ENCODE measurements at places on chromosomes 2 and 18.

DNA sequence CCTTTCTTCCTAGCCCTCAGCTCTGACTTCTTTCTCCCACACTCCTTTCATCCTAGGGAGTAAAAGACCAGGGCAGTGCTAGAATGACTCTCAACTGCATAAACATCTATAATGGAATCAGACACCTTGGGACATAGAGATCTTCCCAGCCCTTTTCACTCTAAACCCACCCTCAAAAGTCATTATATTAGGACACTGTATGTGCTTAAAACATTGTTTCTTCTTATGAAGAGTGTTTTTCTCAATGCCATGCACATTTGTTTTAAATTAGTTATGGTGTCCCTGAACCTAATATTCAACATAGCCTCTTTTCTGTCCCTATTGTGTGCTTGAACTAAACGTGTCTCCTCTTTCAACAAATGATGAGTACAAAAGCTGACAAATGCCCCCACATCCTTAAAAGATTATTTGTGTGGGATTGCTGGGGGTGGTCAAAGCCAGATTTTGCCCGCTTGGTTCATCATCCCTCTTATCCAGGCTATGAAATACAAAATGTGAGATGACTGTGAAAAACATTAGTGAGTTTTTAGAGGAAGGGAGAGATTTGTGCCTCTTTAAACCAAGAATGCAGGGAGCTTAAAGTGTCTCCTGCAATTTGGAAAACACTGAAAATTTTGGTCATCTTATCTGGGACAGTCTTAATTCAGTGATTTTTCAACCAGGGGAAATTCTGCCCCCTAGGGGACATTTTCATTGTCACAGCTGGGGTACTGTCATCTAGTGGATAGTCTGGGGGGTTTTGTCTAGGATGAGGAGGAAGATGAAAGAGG lies 29.0 kb downstream of the SERPINB5 start:
- DNase-seq, result no peak
- no peaks in the 10 kb centered on the region for H3K27me3 ChIP-seq
- H3K4me1 ChIP-seq, result no peaks in the 10 kb centered on the region
- no peak overlapping the region for H3K27ac ChIP-seq
- H3K36me3 ChIP-seq, result no peaks in the 10 kb centered on the region
- no peak overlapping the region for H3K4me3 ChIP-seq

GRCh38 chr2:72887740-72888437 lies 681 bp downstream of the SPR start:
- peak; percentile 88 for DNase-seq
- H3K27ac ChIP-seq, result peak overlapping the region; percentile 90
- peaks cover 27% of the 10 kb centered on the region for H3K4me1 ChIP-seq
- no peaks in the 10 kb centered on the region for H3K27me3 ChIP-seq
- peaks cover 35% of the 10 kb centered on the region for H3K36me3 ChIP-seq

GRCh38 chr2:79387431-79387830 lies 125.4 kb upstream of the CTNNA2 start:
- no peaks in the 10 kb centered on the region for H3K4me1 ChIP-seq
- H3K4me3 ChIP-seq, result no peak overlapping the region
- no peaks in the 10 kb centered on the region for H3K27me3 ChIP-seq
- no peaks in the 10 kb centered on the region for H3K36me3 ChIP-seq
- DNase-seq, result no peak

- no peaks in the 10 kb centered on the region for H3K4me1 ChIP-seq
- no peak for DNase-seq
- no peak overlapping the region for H3K27ac ChIP-seq
- no peaks in the 10 kb centered on the region for H3K27me3 ChIP-seq
Observed at GRCh38 chr2:8371653-8372052, 310.2 kb upstream of the ID2 start.

GRCh38 chr18:50105027-50105426 lies 89.9 kb downstream of the MYO5B start:
- H3K4me3 ChIP-seq, result no peak overlapping the region
- no peaks in the 10 kb centered on the region for H3K27me3 ChIP-seq
- H3K36me3 ChIP-seq, result no peaks in the 10 kb centered on the region
- H3K4me1 ChIP-seq, result no peaks in the 10 kb centered on the region
- H3K27ac ChIP-seq, result no peak overlapping the region

- no peaks in the 10 kb centered on the region for H3K36me3 ChIP-seq
- H3K27me3 ChIP-seq, result no peaks in the 10 kb centered on the region
- DNase-seq, result no peak
Observed at GRCh38 chr2:99611034-99611433, 121.2 kb upstream of the REV1 start.

DNA sequence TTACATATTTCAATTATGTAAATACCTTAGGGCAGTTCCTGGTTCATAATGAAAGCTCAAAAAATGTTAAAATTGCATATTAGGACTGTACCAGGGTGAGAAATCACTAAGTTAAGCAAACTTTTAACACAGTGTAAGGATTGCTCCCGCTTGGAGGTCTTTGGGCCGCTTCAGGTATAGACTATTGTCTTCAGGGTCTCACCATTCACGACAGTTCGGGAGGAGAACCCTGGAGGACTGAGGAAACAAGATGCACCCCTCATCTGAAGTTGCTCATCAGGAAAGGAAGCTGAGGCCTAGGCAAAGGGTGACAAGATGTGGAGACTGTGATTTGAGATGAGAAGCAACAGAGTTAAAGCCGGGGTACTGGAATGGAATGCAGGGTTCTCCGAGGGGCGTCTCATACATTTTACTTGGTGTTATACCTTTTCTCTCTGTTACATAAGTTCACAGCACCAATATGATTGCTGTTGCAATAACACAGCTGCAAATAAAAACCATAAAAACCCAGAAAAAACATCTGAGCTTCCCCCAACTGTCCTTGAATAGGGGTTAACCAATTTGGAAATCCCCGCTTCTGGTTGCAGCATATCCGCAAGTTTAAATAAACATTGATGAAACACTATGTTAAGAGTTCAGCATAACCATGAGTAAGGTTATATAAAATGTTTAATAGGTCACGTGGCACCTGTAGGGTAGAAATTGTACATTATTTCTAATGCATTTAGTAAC lies 40.1 kb downstream of the FBXO48 start:
- H3K27me3 ChIP-seq, result no peaks in the 10 kb centered on the region
- no peaks in the 10 kb centered on the region for H3K36me3 ChIP-seq
- no peak overlapping the region for H3K27ac ChIP-seq
- DNase-seq, result no peak
- H3K4me1 ChIP-seq, result no peaks in the 10 kb centered on the region

DNA sequence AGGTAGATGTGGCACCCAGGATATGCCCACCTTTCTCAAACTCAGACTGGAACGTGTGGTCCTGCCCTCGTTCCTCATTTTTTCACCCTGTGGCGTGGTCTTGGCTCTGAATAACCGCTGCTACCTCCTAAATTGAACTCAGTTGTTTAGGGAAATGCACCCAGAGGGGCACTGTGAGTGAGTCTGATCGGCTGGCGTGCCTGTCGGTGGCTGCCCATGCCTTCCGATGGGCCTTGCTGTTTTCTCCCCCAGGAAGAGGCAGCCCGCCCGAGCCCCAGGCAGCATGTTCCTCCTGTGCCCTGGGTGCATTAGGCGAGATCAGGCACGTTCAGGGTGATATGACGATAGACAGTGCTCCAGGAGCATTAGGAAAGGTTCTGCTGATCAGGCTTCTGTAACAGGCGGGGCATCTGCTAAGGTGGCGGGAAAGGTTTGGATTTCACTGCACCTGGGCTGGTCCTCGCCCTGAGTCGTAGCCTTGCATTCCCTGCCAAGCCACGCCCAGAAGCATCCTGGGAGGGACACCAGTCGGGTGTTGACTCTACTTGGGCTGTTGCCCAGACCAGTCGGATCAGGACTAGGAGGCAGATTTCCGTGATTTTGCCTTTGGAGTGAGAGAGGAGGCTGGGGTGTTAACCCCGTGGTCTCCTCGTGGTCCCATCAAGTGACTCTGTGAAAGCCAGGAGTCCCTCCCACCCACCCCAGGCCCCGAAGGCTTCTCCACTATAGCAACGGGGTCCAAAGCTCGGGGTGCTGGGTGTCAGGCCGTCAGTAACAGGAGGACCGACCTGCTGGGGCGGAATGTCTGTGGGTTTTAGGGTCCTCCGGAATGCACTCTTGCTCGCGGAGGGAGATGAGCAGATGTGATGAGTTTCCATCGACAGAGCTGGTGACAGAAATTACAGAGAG lies 75.1 kb downstream of the SH3BP4 start:
- no peak overlapping the region for H3K27ac ChIP-seq
- no peaks in the 10 kb centered on the region for H3K36me3 ChIP-seq
- H3K4me1 ChIP-seq, result peaks cover 14% of the 10 kb centered on the region
- H3K27me3 ChIP-seq, result no peaks in the 10 kb centered on the region

GRCh38 chr2:134385195-134385594 lies 131.3 kb downstream of the MGAT5 start:
- H3K27ac ChIP-seq, result no peak overlapping the region
- H3K27me3 ChIP-seq, result no peaks in the 10 kb centered on the region
- DNase-seq, result no peak
- H3K36me3 ChIP-seq, result no peaks in the 10 kb centered on the region

GRCh38 chr18:10919851-10920250 lies 229.5 kb downstream of the PIEZO2 start:
- H3K27ac ChIP-seq, result no peak overlapping the region
- H3K36me3 ChIP-seq, result no peaks in the 10 kb centered on the region
- H3K4me1 ChIP-seq, result no peaks in the 10 kb centered on the region
- H3K4me3 ChIP-seq, result no peak overlapping the region
- no peaks in the 10 kb centered on the region for H3K27me3 ChIP-seq

DNA sequence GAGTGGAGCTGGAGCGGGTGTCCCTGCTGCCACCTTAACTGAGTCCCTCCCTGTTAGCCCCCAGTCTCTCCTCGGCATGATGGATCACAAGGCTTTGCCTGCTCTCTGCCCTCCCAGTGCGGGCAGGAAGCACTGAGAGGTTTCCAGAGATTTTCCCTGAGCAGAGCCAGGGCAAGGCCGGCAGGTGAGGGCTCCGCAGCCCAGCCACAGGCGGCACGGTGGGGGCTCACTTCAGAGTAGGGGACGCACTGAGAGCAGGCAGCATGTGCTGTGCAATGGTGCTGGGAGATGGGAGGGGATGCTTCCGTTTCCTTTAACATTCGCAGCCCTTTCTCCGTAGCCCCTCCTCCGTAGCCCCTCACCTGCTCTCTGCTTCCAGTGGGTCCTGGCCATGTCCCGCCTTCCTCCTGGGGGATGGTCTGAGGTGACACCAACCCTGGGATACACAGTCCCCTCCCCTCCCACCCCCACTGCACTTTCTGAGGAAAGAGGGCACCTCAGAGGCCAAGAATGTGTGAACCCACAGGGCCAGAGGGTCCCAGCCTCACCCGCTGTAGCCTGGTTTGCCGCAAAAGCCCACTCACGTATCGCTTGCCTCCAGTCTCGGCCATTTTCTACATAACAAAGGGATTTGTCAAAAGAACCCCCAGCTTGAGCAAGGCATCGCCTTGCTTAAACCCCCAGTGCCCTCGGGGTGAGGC lies 10.7 kb downstream of the KCNF1 start:
- H3K27ac ChIP-seq, result no peak overlapping the region
- H3K4me1 ChIP-seq, result no peaks in the 10 kb centered on the region
- no peak overlapping the region for H3K4me3 ChIP-seq
- H3K36me3 ChIP-seq, result no peaks in the 10 kb centered on the region

- H3K27ac ChIP-seq, result no peak overlapping the region
- no peaks in the 10 kb centered on the region for H3K27me3 ChIP-seq
- no peak overlapping the region for H3K4me3 ChIP-seq
- no peaks in the 10 kb centered on the region for H3K4me1 ChIP-seq
Observed at GRCh38 chr2:160109939-160110673, 47.7 kb upstream of the PLA2R1 start.

- no peak for DNase-seq
- no peaks in the 10 kb centered on the region for H3K27me3 ChIP-seq
- H3K4me3 ChIP-seq, result no peak overlapping the region
- peaks cover 17% of the 10 kb centered on the region for H3K4me1 ChIP-seq
- H3K36me3 ChIP-seq, result no peaks in the 10 kb centered on the region
- no peak overlapping the region for H3K27ac ChIP-seq
Observed at GRCh38 chr2:120571015-120571728, 164.5 kb upstream of the GLI2 start.

DNA sequence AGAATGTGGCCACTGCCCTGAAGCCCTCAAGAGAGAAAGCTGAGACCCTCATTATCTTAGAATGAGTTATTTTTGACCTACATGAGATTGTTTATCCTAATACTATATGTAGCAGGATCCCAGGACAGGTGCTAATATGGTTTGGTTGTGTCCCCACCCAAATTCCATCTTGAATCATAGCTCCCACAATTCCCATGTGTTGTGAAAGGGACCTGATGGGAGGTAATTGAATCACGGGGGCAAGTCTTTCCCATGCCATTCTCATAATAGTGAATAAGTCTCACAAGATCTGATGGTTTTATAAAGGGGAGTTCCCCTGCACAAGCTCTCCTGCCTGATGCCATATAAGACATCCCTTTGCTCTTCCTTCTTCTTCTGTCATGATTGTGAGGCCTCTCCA lies 76.8 kb downstream of the CCBE1 start:
- H3K36me3 ChIP-seq, result no peaks in the 10 kb centered on the region
- H3K4me3 ChIP-seq, result no peak overlapping the region
- H3K4me1 ChIP-seq, result no peaks in the 10 kb centered on the region
- no peak overlapping the region for H3K27ac ChIP-seq

- H3K4me1 ChIP-seq, result no peaks in the 10 kb centered on the region
- H3K4me3 ChIP-seq, result no peak overlapping the region
- no peaks in the 10 kb centered on the region for H3K27me3 ChIP-seq
- H3K27ac ChIP-seq, result no peak overlapping the region
- no peak for DNase-seq
- no peaks in the 10 kb centered on the region for H3K36me3 ChIP-seq
Observed at GRCh38 chr2:232049350-232049749, 87.8 kb downstream of the DIS3L2 start.

DNA sequence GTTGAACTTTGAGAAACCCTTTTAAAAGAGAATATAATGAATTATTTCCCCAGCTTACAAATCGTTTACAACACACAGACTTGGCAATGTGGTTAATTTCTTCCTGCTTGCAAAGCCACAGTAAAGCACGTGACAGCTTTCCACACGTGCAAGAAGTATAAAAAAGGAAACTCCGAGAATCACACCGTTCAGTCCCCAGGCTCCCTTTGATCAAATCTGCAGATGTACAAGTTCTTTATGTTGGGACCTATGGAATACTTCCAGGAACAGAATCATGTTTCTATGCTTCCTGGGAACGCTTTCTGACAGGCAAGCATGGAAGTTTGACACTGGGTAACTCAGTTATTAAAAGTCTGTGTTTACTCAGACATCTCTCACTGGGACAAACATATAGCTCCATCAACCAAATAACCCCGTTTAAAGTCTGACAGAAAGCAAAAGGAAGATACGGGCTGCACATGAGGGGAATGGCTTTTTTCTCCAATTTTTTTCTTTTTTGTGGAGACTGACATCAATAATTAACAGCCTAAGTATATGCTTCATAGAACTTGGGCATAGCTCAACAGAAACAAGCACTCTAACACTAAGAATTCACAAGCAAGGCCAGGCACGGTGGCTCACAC lies 134.8 kb downstream of the EIPR1 start:
- peak; percentile 9 for DNase-seq
- H3K36me3 ChIP-seq, result no peaks in the 10 kb centered on the region
- no peaks in the 10 kb centered on the region for H3K27me3 ChIP-seq
- no peak overlapping the region for H3K27ac ChIP-seq

Measured in tibial nerve (tissue), 4 donors.